ENCODE measurements at places on chromosomes 16 and 17. TPM values are rescaled to one million over a fixed set of nuclear protein-coding genes. Genes with fewer than 3 reads are reported as not detected.

Gene GPRC5C
- 154 TPM for total RNA-seq

Gene PYDC1
- not detected for total RNA-seq

Gene TTC19
- 17.7 TPM for total RNA-seq

Gene MSLN
- total RNA-seq, result 0.10 TPM

Gene KRT15
- total RNA-seq, result 3.4 TPM

Gene ANKFN1
- 2.2 TPM for total RNA-seq

Gene B4GALNT2
- total RNA-seq, result not detected

Gene PLEKHM1
- 6.0 TPM for total RNA-seq

All from RPMI7951 (cell line).